NCI-H2081 (cell line): ENCODE measurements at places on chromosomes 2 and 18.

- DNase-seq = peak; percentile 68
Observed at GRCh38 chr2:144445196-144445595, 74.7 kb downstream of the ZEB2 start.

DNA sequence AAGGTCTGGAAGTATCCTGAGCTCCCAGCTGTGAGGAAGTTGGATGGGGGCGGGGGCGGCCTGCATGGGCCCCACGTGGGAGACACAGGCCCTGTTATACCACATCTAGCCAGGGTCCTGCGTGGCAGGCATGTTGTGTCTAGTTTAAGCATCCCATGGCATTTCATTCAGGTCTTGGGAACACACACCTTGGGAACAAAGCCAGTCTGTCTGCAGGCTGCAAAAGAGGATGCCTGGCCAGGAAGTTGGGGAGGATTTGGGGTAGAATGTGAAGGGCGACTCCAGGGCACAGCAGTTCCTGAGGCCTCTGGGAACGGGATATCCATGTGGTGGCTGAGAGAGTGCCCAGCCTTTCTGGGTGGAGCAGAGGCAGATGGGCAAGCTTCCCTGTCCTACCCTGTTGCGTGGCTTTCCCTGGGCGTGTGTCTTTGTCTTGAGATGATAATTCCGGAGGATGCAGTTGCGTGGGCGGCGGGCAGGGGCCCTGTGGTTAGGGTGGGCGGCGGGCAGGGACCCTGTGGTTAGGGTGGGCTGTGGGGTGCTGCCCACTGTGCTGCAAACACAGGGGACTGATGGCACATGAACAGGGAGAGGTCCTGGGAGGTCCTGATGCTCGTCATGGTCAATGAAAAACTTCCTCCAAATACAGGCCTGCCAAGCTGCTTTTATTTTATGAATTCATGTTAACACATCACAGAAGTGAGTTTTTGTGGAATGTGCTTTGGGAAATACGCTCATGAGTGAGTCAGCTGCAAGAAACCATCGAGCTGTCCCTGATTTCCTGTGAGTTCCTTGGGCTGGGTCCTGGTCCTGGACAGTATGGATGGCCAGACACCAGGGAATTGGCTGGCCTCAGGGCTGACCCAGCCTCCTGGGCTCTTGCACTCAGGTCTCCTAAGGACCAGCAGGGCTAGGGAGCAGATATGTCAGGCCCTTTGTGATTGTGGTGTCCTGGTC, 90.0 kb upstream of the HS6ST1 start:
- no peak for DNase-seq

DNA sequence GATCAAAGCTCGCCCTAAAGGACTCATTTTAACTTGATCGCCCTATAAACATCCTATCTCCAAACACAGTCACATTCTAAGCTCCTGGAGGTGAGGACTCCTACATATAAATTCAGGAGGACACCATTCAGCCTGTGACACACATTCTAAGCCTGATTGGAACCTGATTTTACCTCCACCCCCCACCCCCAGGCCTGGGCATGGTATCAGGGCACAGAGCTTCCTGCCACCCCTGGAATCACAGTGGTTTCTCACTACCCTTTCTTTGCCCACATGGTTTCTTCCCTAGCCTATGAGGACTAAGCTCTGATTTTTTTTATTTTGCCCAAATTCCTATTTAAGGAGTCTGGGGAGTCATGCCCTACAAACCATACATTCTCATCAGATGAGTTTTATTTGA, 428.1 kb upstream of the ID2 start:
- DNase-seq = no peak

GRCh38 chr2:133148187-133148586, 420.1 kb downstream of the NCKAP5 start:
- DNase-seq = no peak

DNA sequence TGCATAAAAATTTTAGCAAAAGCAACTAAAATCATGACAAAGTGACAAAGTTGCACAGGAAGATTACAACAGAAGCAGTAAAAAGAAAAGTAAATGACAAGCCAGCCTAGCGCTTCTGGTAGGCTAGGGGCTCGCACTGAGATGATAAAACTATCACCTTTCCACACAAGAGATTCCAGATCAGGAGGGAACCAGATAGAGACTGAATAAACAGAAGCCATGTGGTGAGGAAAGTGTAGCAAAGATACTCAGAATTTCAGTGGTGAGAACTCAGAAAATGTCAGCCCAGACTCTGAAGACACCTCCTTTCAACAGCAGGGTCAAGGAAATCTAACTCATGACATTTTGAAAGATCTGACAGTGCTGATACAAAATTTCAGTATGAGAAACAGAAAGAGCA, 77.4 kb upstream of the DNAJC10 start:
- DNase-seq = no peak

GRCh38 chr2:58052978-58053377, 6.4 kb downstream of the VRK2 start:
- peak; percentile 27 for DNase-seq

GRCh38 chr2:164621764-164622105, 453 bp upstream of the GRB14 start:
- peak; percentile 8 for DNase-seq

- no peak for DNase-seq
Observed at GRCh38 chr18:48918660-48919456, 31.9 kb downstream of the SMAD7 start.

DNA sequence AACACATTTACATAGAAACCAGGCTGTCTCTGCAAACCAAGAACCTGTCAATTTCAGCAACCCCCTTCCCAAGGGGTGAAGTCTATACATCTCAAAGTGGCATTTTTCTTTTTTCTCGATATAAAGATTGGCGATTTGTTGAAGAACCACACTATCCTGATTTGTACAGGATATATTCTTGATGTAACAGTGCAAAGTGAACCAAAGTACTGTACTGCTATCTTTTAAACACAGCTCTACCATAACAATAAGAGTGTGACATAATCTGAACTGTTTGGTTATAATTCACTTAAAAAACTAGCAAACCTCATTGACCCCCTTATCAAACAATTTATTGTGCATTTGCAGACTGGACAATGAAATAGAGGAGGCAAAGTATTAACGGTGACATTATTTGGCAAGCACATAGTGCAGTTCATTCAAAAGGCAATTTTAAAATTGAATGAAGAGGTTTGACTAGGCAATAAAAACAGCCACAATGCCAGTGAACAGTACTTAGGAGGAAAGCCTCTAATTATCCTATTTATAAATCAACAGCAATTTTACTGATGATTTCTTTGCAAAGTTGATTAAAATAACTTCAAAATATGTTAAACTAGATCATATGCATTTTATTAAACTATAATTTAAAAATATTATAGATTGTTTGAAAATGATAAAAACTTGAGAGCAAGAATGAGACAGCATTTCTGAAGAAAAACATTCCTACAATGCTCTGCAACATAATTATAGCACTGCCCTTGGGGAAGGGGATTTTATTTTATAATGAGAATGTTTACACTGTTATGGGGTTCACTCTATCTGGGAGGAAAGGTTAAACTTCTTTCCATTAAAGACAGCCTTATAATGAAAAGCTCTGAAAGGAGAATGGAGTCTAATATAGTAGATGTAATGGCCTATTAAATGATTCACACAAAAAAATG, 440.9 kb downstream of the ZEB2 start:
- DNase-seq = peak; percentile 1

DNA sequence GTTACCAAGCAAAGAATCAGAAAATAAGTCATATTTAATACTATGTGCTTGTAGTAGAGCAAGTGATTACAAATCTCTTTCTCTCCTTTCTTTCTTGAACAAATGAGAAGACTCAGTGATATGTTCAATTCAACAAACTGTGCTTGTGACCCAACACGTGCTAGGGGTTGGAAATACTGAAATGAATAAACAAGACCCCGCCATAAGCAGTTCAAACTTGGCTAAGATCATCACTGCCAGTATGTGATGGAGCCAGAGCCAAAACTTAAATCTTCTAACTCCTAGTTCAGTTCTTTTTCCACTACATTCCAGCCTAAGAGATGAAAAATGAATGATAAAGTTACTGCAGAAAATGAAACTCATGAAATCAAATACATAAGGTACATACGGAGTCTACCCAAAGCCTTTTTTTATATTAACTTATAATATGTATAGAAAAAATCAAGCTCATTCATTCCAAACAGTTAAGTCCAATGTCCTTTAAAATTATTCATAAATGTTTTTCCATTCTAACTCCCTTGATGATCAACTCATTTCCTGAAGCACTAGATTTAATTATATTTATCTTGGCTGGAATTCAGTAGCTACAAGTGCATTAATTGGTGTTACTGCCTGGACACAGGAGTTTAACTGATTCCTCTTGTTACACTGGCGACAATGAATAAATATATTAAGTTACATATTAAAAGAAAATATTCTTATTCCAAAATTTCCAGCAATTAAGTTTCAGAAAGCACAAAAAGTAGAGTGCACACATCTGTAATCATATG, 36.0 kb downstream of the GALNT3 start:
- DNase-seq = peak; percentile 93

GRCh38 chr2:53087874-53088461, 679.6 kb upstream of the CHAC2 start:
- no peak for DNase-seq

DNA sequence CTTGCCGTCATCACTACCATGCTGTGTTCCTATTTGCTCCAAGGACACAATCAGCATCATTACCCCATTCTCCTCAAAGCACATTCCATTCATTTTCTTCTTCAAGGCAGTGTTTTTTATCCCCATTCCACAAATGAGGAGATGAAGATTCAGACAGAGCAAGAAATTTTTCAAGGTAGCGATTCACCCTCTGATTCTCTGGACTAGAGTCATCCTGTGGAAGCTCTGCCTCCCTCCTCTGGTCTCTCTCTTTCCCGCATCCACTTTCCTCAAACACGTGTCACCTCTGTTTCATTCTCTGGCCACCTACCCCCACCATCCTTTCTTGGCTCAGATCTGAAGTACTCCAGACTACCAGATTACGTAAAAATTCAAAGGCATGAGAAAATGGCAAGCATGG, 297.9 kb downstream of the SOX11 start:
- no peak for DNase-seq
